ENCODE measurements at places on chromosomes 1 and 21.

DNA sequence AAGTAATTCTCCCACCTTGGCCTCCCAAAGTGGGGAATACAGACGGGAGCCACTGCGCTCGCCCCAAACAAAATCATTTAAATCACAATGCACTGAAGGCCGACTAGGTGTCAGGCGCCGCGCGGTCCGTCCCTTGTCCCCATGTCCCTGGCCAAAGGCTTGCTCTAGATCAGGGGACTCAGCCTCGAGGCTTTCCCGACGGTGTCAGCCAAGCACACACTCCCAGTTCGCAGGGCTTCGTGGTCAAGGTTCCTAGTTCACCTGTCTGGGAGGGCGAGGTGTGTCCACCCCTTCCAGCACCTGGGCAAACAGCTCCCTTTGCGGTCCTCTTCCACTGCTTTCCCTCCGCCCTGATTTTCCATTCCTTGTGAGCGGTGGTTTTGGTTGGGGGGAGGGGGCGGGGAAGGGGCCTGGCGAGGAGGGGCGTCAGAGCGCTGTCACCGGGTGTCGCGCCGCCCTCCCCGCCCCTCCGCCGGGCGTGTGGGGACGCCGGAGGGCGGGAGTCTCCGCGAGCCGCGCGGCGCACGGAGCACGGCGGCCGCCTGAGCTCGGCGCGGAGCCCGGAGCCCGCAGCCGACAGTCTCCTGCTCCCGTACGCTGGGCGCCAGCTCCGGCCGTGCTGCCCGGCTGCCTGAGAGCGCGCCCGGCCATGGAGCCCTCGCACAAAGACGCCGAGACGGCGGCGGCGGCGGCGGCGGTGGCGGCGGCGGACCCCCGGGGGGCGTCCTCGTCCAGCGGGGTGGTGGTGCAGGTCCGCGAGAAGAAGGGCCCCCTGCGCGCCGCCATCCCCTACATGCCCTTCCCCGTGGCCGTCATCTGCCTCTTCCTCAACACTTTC lies at the start of gene STUM:
Gene STUM (plus strand): TSS at position 509 of the 838 bp plus-strand sequence. CDS start 141 bp downstream, at position 650.
- DNase-seq = peak; percentile 74

DNA sequence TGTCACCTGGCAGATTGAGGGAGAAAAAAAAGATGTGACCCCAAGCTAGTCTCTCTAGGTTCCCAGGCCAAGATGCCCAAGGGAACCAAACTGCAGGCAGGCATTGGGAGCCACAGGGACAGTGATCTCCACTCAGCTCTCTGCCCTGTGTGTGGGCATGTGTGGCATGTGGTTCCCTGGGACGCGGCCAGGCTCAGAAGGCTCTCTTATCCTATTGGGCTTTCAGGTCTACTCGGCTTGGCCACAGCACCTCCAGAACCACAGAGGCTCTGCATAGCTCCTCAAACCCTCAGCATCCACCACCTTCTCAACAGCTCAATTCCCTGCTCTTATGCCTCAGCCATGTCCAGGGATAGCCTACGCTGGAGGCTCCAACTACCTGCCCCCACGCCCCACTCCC lies 22.0 kb downstream of the IQGAP3 start:
- no peak for DNase-seq

- no peak for DNase-seq
These were observed 53.7 kb downstream of the ZBTB8A start for GRCh38 chr1:32592943-32593342.

DNA sequence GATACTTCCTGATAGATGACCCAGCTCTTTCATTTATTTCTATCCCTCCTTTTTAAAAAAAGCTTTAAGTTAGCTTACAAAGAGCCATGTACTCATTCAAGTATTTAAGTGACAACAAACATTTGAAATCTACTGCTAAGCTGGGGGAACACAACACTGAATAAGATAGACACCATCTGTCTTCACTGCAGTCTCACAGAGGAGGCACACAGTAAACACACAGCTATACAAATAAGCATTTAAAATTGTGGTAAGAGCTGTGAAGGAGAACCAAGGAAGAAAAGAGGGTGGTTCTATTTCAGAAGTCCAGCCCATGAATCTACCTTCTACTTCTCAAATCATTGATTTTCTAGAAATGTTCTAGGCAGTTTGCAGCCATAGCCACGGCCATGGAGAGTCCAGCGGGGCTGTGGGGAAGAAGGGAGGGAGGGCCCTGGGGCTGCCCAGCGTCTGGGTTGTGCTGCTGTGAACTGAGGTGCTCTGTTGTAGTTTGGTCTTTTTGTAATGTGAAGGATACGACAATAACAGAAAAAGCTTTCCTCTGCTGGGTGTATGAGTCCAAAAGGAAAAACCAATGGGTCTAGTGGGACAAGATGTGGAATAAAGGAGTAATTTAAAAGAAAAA lies 28.2 kb downstream of the PRDM2 start:
- DNase-seq = no peak

- DNase-seq = no peak
These were observed 69.9 kb downstream of the PAX7 start for GRCh38 chr1:18700530-18700929.

All from HEK293T (cell line).